ENCODE measurements at places on chromosomes 5 and 9.

DNA sequence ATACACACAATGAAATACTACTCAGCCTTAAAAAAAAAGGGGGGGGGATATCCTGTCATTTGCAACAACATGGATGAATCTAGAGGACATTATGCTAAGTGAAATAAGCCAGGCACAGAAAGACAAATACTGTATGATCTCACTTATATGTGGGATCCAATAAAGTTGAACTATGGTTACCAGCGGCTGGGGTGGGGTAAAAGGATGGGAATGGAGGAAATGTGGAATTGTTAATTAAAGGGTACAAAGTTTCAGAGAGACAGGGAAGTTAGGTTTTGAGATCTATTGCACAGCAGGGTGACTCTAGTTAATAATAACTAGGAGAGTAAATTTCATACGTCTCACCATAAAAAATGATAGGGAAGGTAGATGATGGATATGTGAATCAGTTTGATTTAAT is 76.2 kb upstream of the ZNF608 start:
- DNase-seq = no peak

- DNase-seq = no peak
Measured at GRCh38 chr9:104073098-104073769, 20.9 kb upstream of the SMC2 start.

DNA sequence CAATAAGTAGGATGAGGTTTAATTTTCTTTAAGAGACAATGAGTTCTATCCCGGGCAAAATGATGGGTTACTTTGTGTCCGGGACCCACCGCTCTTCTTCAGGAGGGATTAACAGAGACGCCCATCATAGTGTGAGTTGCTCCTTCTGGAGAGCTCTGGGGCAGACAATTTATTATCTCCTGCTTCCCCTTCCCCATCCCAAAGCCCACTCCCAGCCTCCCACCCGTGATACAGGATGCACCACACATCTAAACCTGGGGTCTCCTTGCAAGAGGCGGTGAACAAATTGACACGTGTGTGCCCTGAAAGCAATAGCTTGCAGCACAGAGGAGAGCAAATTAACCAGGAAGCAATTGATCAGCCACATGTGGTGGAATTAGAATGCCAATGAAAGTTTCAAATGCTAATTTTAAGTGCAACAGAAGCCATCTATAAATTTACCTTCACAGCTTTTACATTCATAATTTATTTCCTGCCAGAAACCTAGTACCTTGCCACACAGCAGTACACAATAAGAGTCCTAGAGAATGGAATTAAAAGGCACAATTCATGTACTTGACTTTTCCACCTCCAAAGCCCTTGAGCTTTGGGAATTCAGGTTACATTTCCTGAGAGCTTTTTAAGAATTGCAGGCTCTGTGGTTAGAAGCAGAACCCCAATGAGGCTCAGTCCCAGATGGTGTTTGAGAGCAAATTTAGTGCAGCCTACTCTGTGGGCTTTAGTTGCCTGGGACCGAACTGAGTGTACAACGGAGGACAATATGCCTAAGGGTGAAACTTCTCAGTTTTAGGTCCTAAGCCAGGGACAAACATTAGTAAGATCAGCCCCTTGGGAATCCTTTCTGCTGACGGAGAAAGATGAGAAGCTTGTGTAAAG is 399.6 kb downstream of the MED10 start:
- peak; percentile 46 for DNase-seq

DNA sequence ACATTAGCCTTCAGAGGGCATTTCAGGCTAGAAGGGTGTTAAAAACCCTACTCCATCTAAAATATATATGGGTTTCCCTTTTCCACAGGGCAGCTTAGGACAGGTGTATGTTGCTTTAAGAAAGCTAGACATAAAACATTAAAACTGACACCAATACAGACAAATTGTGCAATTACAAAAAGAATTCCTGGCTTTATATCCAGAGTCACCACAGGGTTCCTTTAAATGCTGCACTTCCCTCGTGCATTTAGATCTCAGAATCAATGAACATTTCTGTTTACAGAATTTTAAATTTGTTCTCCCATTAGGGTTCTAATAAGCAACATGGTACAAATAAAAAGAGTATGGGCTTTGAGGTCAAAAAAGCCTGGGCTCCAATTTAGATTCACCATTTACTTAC is 170.2 kb downstream of the MAPKAP1 start:
- DNase-seq = no peak

GRCh38 chr9:109950710-109951443 is 170.9 kb downstream of the PALM2AKAP2 start:
- DNase-seq = no peak

GRCh38 chr5:116280149-116280803 is 195.5 kb downstream of the COMMD10 start:
- DNase-seq = no peak

DNA sequence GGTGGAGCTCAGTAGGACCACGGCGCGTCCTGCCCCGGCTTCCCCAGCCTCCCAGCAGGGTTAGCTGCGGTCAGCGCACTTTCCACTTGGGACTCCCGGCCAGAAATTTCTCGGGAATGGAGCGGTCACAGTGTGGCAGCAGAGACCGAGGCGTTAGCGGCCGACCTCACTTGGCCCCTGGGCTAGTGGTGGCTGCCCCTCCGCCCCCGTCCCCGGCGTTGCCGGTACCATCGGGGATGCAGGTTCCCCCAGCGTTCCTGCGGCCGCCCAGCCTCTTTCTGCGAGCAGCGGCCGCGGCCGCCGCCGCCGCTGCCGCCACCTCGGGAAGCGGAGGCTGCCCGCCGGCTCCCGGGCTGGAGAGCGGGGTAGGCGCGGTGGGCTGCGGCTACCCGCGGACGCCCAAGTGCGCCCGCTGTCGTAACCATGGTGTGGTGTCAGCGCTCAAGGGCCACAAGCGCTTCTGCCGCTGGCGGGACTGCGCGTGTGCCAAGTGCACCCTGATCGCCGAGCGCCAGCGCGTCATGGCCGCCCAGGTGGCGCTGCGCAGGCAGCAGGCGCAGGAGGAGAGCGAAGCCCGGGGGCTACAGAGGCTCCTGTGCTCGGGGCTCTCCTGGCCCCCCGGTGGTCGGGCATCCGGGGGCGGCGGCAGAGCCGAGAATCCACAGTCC is 460 bp downstream of the DMRTA1 start:
- DNase-seq = peak; percentile 22

- no peak for DNase-seq
Measured at GRCh38 chr9:621201-621855, 220.2 kb upstream of the DMRT1 start.

DNA sequence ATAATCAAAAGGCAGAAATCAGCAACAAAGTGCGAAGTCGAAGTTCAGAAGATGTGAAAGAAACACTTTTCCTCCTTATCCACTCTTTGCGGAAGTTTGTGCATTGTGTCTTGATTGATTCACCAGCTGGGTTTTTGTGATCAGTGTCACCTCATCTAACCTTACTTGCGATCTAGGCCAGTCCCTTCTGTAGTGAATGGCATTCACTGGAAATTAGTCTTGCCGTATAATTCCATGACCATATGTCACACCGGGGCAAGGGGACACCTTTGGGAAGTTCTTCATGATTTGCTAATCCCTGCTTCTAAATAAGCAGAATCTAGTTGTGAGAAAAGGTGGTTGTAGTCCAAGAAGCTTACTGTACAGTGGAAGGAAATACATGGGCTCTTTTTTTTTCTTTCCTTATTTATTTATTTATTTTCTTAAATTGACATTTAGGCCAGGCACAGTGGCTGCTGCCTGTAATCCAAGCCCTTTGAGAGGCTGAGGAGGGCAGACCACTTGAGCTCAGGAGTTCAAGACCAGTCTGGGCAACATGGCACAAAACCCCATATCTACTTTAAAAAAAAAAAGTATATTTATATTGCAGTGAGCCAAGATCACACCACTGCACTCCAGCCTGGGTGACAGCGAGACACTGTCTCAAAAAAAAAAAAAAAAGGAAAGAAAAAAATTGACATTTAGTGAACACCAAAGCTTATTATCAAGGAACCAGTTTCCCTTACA is 7.8 kb downstream of the RAI14 start:
- DNase-seq = no peak

All from NCI-H187 (cell line).